ENCODE measurements at places on chromosomes 1 and 21.

DNA sequence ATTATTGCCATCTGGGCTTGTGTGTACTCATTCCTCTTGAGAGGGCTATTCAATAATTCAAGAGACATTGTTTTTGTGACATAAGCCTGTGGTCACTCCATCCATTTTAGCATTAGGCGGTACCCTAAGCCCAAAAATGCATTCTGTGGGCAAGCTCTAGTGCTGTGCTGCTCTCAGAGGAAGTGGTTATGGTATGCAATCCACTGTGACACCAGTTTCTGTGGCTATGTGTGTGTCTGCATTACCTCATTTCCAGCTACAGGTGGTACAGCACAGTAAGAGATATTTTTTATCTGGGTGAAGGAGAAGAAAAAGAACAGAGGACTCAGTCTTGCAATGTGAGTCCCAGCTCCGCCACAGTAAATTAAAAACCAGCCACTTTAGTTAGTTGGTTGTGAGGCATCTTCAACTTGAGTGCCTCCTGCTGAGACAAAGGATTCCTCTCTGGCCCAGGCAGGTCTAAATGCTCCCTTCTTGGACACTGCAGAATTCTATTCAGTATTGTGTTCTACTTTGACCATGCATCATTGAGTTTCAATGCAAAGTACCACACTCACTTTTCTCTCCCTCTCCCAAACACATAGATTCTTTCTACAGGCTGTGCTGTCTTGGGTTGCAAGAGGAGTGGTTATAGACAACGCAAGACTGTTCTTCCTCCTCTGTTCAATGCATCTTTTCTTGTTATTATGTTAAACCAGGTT, 777.8 kb upstream of the BRINP3 start:
- no peak for DNase-seq

- no peak for DNase-seq
Measured at GRCh38 chr1:54298284-54299033, 98.5 kb downstream of the MRPL37 start.

DNA sequence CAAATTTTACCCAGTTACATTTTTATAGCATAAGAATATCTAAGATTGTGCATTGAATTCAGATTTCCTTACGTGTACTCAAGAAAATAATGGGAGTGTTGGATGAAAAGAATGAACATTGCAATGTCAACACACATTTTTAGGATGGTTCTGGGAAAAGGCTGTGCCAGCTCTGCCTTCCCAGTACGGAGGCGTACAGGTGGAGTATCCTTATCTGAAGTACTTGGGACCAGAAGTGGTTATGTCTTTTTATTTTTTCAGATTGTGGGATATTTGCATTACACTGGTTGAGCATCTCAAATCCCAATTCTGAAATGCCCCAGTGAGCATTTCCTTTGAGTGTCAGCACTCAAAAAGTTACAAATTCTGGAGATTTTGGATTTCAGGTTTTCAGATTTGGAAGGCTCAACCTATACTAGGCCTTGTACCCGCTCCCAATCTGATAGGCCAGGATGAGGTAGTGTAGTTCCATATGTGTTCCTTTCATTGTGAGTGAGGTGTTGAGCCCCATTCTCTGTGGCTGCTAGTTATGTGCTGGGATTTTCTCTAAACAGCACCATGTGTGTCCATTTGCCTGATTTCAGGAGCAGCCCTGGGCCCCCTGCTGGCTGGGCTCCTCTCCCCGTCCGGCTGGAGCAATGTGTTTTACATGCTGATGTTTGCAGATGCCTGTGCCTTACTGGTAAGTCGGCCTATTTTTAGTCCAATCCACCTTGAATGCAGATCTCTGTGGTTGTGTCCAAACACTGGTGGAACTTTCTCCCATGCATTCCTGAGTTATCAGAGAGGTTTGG, 60.8 kb downstream of the SLC37A1 start:
- DNase-seq, result no peak

DNA sequence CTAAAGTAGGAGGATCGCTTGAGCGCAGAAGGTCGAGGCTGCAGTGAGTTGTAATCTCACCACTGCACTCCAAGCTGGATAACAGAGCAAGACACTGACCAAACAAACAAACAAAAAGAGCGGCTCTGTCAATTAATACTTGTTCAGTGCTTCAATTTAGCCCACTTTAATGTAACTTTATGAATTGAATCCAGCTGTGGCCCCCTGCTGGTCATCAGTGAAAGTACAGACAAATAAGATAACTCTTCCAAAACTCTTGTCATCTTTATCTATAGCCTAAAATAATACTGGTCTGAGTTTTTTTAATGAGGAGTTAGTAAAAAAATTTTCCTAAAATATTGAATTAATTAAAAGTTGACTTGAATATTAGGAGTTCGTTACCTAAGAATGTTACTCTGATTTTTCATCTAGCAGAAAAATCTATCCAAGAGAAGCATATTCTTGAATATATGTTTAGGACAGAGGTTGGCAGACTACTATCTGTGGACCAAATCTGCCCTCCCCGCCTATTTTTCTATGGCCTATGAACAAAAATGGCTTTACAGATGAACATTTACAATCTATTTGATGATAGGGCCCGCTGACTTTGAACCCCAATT, 26.1 kb downstream of the ATP5PF start:
- DNase-seq, result peak; percentile 42

- DNase-seq, result no peak
Measured at GRCh38 chr1:17304826-17305175, 3.2 kb upstream of the PADI4 start.

DNA sequence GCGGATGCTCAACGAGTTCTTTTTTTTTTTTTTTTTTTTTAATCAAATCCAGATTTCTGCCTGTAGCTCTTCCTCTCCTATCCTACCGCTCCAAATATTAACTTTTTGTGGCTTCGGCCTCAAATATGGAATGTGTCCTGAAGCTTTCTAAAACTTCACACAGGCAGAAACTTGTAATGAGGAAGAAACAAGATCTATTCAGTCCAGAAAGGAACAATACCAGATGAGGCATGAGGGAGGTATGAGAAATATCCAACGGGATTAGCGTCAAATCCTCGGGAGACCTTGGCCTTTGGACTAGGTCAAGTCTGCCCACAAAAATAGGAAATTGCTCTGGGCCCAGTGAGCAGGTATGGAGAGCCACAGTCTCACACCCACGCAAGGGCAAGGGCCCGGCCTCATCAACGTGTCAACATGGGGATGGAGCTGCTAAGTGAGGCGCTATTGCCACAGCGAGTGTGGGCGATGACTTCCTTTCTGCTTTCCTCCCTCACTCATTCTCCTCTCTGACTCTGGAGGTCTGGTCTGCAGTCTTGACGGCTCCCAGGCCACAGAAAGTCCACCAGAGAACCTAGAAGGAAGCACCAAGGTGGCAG, 66.6 kb downstream of the BCAR3 start:
- DNase-seq, result no peak

DNA sequence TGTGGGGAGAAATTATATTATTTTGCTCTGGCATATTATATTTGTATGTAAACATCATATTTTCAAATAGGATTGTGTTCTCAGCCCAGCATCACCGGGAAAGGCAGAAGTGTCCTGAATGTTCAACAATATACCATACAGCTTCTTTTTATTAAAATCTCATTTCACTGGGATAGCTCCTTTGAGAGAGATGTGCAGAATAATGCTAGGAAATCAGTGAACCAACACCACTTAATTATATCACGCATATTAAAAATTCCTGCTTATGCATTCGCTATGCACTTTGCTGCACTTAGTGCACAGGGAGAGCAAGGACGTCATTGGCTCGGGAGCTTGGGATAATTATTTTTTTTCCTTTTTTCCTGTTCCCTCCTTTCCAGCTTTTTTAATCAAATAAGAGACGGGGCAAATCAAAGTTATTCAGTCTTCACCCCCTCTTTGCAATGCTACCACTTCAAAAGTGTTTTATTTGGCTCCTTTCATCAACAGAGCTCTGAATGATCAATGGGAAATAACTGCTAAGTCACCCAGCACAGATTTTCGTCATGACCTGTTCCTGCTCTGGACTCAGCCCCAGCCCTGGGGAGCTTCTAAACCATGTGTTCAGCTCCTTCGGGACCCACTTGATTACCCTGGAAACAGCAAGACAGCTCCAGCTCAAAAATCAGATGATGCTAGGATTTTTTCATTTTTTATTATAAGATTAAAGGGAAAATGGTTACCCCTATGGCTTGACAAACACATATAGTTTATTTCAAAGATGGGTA, 165.5 kb upstream of the DUSP10 start:
- no peak for DNase-seq

DNA sequence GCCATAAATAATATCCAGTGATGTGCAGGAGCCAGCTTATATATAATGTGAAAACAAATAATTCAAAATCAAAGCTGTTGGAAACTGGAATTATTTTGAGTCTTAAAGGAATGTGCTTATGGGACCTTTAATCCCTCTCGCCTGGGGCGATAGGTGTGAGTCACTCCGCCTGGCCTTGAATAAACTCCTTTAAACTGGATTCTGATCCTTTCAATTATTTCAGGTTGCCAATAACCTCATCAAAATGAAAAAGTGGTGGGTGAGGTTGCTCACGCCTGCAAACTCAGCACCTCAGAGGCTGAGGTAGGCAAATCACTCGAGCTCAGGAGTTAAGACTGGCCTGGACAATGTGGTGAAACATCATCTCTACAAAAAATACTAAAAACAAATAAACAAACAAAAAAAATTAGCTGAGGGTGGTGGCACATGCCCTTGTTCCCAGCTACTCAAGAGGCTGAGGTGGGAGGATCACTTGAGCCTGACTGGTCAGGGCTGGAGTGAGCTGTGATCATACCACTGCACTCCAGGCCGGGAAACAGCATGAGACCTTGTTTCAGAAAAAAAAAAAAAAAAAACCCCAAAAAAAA, 11.4 kb upstream of the SLC2A5 start:
- DNase-seq, result no peak

DNA sequence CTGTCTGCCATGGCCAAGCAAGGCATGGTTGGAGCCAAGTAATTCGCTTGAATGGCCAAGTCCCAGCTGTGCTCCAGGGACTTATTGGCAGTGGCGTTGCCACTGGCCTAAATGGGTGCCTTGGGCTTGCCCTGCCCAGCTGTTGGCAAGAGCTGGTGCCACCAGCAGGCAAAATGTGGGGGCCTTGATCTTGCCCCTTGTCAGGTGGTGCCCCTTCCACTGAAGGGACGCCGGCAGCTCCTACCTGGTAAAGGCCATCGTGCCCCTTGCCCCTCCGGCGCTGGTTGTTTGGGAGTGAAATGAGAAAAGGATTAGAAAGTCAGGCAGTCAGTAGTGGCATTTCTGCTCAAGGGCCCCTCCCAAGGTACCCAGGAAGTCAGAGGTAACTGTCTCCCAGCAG, 85.5 kb downstream of the CD247 start:
- no peak for DNase-seq
